ENCODE measurements at places on chromosomes 13 and 19. TPM values are rescaled to one million over a fixed set of nuclear protein-coding genes. Genes with fewer than 3 reads are reported as not detected.

DNA sequence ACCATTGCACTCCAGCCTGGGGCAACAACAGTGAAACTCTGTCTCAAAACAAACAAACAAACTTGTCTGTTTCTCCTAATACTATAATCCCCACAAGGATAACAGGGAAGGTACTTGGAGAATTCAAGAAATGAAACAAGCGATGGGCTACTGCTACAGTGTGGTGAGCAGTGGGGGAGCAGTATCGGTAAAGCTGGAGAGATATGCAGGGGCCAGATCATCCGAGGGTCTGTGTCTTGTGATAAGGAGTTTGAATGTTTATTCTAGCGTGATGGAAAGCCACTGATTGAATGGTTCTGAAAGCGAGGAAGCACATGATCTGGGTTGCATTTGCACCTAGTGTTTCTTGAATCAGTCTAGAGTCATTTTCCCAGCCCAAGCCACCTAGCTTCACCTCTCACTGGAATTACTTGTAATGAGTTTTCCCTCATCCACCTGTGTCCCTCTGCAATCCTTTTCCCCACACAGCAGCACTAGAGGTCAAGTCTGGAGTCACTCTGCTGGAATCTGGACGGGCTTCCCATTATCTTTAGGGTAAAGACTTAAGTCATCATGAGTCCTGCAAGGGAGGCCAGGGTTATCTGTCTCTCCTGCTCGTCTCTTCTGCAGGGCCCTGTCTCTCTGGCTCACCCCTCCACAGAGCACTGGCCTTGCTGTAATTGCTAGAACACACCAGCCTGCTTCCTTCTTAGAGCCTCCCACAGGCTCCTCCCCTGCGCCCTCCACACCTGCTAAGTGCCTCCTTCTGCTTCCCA is 162.3 kb downstream of the KLF5 start:
- DNase-seq: no peak

Gene FGF14
- total RNA-seq: 0.13 TPM

Gene SRRM5
- total RNA-seq: 0.38 TPM

GRCh38 chr13:73422973-73423372 is 364.2 kb downstream of the KLF5 start:
- DNase-seq: no peak

GRCh38 chr19:33487901-33488800 is 33.4 kb downstream of the PEPD start:
- no peak for DNase-seq

DNA sequence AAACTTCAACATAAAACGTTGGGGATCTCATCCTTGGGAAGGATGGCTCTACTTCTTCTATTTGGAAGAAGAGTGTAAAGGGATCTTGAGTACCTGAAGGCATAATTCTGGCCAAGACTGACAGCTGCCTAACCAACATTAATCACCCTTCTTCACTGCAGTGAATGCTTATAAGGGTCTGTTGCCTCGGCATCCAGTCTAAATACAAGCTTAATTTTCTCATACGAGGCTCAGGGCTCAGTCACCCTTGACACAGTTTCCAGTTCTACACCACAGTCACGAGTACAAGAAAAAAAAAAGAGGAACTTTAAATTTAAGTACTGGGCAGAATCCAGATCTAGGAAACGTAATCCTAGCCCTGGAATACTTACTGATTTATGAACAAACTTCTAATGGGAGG is 9.0 kb downstream of the FPR3 start:
- no peak for DNase-seq

GRCh38 chr13:106331116-106331515 is 204.3 kb downstream of the EFNB2 start:
- DNase-seq: no peak

DNA sequence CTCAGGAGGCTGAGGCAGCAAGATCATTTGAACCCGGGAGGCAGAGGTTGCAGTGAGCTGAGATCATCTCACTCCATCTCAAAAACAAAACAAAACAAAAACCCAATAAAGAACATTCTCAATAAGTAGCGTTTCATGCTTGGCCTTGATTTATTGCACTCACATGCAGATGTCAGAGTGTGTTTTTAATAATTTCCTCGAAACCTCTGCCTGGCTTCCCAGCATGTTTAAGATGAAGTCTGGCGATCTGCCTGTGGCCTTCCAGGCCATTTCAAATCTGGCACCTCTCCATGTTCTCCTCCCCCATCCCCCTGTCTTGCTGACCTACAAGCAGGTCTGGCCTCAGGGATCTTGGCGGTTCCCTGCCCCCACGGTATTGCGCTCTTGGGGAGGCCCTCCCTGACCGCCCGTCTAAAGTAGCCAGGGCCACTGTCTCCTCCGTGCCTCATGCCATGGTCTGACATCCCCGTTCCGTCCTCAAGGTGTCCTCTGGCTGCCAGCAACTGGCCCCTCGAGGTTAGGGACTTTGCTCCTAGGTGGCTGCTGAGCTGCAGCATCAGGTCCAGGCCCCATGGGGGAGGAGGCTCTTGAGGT is 1.6 kb downstream of the WDR88 start:
- DNase-seq: no peak

- no peak for DNase-seq
Observed at GRCh38 chr19:15469513-15470297, 5.4 kb upstream of the RASAL3 start.

Gene KIR2DL3
- not detected for total RNA-seq

Gene MBD3L3
- not detected for total RNA-seq

DNA sequence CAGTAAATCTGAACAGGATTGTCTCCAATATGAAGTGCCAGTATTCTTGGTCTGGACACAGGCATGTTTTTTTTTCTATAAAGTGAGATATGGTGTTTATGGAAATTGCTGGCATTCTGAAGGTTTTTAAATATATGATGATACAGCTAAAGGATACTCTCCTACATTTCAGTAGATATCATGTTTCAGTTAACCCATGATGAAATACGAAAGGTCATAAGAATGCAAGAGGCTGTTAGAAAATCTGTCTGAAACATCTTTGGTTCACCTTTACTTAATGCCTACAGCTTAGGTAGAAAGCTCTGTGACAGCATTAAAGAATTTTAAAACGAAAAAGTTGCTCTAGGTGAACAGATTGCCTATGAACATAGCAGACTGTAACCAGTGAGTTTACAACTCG is 9.1 kb downstream of the FRY start:
- DNase-seq: no peak

Gene TLE5
- 141 TPM for total RNA-seq

GRCh38 chr13:49791315-49791710 is 1.2 kb downstream of the KPNA3 start:
- DNase-seq: no peak

GRCh38 chr13:66663206-66663605 is 566.9 kb downstream of the PCDH9 start:
- no peak for DNase-seq

Data from esophagus squamous epithelium (tissue), 5 donors.